Spinal cord (tissue), 10 donors: ENCODE measurements at places on chromosomes 16 and 17. TPM values are rescaled to one million over a fixed set of nuclear protein-coding genes. Genes with fewer than 3 reads are reported as not detected.

GRCh38 chr17:4502466-4503154 lies 3.9 kb downstream of the SPNS2 start:
- H3K36me3 ChIP-seq, result peaks cover 14% of the 10 kb centered on the region
- peaks cover 84% of the 10 kb centered on the region for H3K4me1 ChIP-seq
- peaks cover 19% of the 10 kb centered on the region for H3K27me3 ChIP-seq
- no peak overlapping the region for H3K27ac ChIP-seq

GRCh38 chr16:89873109-89873971 lies at the start of gene TCF25:
TCF25 (plus strand) TSS chr16:89873592; CDS start chr16:89873668, 76 bp downstream.
- peak within 1 kb of the TSS; percentile 93 for H3K4me3 ChIP-seq
- DNase-seq, result peak; percentile 88
- H3K36me3 ChIP-seq, result peaks cover 30% of the 10 kb centered on the region
- peak within 1 kb of the TSS; percentile 100 for H3K27ac ChIP-seq
- H3K4me1 ChIP-seq, result peaks cover 21% of the 10 kb centered on the region
- no peaks in the 10 kb centered on the region for H3K27me3 ChIP-seq

DNA sequence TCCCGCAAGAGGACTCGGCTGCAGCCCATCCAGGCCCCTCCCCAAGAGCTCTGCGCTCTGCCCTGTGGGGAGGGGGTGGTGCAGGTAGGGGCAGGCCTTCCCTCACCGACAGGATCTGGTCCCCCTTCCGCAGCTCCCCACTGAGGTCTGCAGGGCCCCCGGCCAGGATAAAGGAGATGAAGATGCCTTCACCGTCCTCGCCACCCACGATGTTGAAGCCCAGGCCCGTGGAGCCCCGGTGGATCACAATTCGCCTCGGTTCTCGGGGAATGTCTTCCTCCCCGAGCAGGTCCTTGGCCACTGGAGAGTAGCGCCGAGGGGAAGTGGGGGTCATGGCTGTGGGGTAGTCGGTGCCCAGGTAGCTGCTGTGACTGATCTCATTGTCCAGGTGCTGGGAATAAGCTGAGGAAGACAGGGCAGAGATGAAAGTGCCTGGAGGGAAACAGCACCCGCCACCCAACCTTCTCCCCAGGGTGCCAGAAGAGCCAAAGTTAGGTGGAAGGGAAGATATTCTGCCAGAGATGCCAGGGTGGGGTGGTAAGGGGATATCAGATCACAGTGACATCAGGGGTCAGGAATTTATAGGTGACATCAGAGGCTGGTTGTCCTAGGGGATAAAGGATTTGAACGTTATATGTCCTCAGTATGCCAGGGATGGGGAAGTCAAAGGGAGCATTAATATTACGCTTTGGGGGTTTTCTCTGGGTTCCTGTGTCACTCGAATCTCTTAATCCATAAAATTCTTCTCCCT lies 17.7 kb upstream of the ASGR1 start:
- H3K4me1 ChIP-seq, result no peaks in the 10 kb centered on the region
- no peak overlapping the region for H3K4me3 ChIP-seq
- H3K36me3 ChIP-seq, result peaks cover 83% of the 10 kb centered on the region
- no peak for DNase-seq

DNA sequence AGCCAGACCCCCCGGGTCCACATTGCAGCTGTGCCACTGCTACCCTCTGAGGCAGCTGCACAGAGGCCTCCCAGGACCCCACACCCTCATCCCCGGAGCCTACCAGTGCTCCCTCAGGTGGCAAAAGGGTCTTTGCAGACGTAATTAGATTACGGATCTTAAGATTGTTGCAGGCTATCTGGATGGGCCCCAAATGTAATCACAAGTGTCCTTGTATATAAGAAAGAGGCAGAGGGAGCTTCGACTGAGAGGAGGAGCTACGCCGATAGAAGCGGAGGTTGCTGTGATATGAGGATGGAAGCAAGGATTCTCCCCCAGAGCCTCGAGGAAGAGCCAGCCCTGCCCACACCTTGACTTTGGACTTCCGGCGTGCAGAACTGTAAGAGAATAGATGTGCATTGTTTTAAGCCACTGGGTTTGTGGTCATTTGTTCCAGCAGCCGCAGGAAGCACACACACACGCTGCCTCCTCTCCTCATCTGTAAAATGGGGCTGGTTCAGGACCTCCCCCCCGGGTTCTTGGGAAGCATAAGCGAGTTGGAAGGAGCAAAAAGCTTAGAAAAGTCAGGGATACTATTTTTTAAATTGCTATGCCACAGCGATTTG lies 10.5 kb upstream of the RAI1 start:
- no peak for DNase-seq
- no peak overlapping the region for H3K4me3 ChIP-seq
- peaks cover 19% of the 10 kb centered on the region for H3K4me1 ChIP-seq
- H3K27me3 ChIP-seq, result peaks cover under 1% of the 10 kb centered on the region
- H3K36me3 ChIP-seq, result no peaks in the 10 kb centered on the region
- H3K27ac ChIP-seq, result no peak overlapping the region

GRCh38 chr17:72733619-72734282 lies 358.7 kb downstream of the SLC39A11 start:
- H3K27me3 ChIP-seq, result no peaks in the 10 kb centered on the region
- no peak overlapping the region for H3K27ac ChIP-seq
- no peaks in the 10 kb centered on the region for H3K4me1 ChIP-seq
- no peak for DNase-seq

DNA sequence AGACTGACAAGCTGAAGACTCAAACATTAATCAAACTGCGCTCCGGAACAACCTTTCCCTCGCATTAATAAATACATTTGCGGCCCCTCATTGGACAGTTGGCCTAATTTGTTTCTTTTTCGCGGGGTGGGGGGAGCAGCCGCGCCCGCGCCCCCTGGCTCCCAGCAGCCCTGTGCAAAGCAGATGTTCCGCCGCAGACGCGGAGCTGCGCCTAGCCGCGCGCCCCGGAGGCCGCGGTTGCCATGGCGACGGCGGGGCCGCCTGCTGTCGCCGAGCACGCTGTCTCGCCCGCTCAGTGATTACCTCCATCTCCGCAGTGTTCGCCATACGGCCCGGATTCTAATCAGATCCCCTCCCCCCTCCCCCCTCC lies 25.5 kb downstream of the COPZ2 start:
- H3K4me1 ChIP-seq, result peaks cover 40% of the 10 kb centered on the region
- no peaks in the 10 kb centered on the region for H3K27me3 ChIP-seq
- H3K27ac ChIP-seq, result no peak overlapping the region
- no peak for DNase-seq

DNA sequence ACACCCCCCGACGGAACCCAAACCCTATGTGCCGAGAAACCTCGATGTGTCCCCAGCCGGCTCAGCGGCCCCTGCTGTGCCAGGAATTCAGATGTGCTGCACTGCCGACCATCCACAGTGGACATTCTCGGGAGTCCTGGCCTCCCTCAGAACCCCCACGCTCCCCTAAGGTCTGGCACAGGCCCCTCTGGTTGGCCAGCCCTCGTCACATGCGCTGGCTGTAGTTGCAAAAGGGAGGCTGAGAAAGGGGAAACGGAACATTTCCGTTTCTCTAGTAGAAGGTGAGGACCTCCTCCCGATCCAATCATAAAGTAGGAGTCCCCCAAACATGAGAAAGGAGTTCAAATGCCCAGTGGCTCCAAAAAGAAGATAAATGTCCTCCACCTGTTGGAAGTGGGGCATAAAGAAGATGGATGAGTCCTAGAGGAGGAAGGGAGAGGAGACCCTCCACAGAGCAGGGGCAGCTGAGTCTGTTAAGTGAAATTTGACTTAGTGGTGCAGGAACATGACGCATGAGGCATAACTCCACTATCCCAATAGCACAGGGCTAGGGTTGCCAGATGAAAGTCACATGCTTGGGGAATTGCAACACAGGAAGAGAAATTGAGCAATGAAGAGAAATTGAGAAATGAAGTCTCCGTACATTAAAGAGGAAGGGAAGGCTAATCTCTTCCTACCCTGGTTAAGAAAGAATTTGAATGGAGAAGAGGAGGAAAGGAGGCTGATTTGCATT lies 49.3 kb upstream of the WSB1 start:
- H3K27ac ChIP-seq, result peak overlapping the region; percentile 33
- H3K4me3 ChIP-seq, result no peak overlapping the region
- no peak for DNase-seq
- no peaks in the 10 kb centered on the region for H3K36me3 ChIP-seq

- DNase-seq, result no peak
- H3K4me3 ChIP-seq, result no peak overlapping the region
- H3K36me3 ChIP-seq, result no peaks in the 10 kb centered on the region
- H3K4me1 ChIP-seq, result peaks cover 16% of the 10 kb centered on the region
Measured at GRCh38 chr16:66840883-66841282, 3.3 kb upstream of the CA7 start.

GRCh38 chr17:19805006-19805405 lies 56.9 kb upstream of the ALDH3A1 start:
- no peak for DNase-seq
- H3K4me3 ChIP-seq, result no peak overlapping the region
- peaks cover 29% of the 10 kb centered on the region for H3K36me3 ChIP-seq
- no peaks in the 10 kb centered on the region for H3K4me1 ChIP-seq
- no peaks in the 10 kb centered on the region for H3K27me3 ChIP-seq

DNA sequence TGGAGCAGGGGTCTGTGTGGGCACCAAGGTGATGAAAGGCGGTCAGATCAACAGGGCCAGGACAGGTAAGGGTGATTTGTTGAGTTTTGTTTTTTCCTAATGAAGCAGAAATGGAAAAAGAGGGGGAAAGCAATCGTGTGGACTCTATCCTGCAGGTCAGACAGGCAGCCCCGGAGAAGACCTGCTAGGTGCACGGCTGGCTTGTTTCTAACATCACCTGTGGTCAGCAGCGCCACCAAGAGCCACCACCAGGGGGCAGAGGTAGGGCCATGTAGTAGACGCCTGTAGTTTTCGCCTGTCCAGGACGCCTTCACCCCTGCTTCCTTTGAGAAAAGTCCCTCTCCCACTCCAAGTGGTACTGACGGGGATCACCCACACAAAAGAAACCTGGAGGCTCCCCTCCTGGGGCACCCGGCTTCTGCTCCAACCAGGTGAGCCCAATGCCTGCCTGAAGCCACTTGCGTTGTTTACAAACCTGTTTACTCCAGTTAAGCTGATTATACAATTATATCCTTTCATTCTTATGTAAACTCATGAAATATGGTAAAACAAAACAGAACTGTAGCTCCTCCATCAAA lies 54.2 kb upstream of the SEC14L1 start:
- H3K27ac ChIP-seq, result no peak overlapping the region
- DNase-seq, result peak; percentile 89
- H3K4me3 ChIP-seq, result no peak overlapping the region
- peaks cover 12% of the 10 kb centered on the region for H3K36me3 ChIP-seq
- no peaks in the 10 kb centered on the region for H3K27me3 ChIP-seq

GRCh38 chr16:79250502-79251098 lies 349.9 kb downstream of the MAF start:
- no peak overlapping the region for H3K27ac ChIP-seq
- H3K27me3 ChIP-seq, result no peaks in the 10 kb centered on the region
- H3K36me3 ChIP-seq, result no peaks in the 10 kb centered on the region

GRCh38 chr16:85514598-85515318 lies 98.4 kb upstream of the GSE1 start:
- H3K4me1 ChIP-seq, result peaks cover 62% of the 10 kb centered on the region
- no peak overlapping the region for H3K4me3 ChIP-seq
- no peaks in the 10 kb centered on the region for H3K36me3 ChIP-seq
- DNase-seq, result peak; percentile 52
- no peaks in the 10 kb centered on the region for H3K27me3 ChIP-seq

DNA sequence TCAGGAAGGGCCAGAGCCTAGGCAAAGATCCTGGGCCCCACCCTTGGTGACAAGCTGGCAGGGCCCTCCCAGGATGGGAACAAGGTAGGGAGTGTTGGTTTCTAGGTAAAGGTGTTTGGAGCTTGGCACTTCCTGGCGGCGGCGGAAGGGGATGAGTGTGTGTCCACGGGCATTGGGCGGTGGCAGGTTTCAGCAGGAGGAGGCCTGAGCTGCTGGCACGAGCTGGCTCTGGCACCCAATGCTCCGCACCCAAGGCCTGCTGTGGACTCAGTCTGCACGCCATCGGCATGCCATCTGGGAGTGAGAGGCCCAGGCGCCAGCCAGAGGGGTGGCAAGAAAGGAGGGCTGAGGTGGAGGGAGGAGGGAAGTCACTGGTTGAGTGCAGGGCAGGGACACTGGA lies 46.9 kb upstream of the TAC4 start:
- no peaks in the 10 kb centered on the region for H3K36me3 ChIP-seq
- no peak overlapping the region for H3K4me3 ChIP-seq
- H3K27ac ChIP-seq, result no peak overlapping the region
- peaks cover 62% of the 10 kb centered on the region for H3K27me3 ChIP-seq

DNA sequence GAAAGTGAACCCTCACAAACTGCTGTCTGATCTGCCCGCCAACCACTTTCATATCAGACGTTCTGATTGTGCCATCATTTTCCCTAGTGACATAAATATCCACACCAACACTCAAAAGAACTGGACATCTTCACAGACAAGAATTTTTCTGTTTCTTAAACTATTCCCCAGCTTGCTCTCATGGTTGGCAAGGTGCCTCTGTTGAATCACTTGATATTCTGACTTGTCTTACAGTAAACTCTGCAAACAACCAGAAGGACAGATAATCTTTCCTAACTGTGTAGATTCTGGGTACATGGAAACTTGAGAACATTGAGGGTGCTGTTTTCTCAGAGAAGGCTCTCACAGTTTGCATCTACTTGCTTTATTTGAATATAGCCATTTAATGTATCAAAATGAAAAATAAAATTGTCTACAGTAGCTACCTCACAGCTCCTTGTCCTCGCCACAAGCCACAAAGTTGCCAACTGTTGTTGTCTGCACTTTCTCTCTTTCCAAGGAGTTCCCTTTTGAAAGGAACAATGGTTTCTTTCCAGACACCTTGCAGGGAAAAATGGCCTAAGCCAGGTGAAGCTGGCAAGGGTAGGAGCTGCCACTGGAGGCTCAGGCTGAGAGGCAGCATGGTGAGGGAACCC lies 46.0 kb upstream of the ADAMTS18 start:
- no peaks in the 10 kb centered on the region for H3K4me1 ChIP-seq
- H3K27me3 ChIP-seq, result no peaks in the 10 kb centered on the region
- no peak overlapping the region for H3K27ac ChIP-seq
- DNase-seq, result no peak
- H3K36me3 ChIP-seq, result no peaks in the 10 kb centered on the region

DNA sequence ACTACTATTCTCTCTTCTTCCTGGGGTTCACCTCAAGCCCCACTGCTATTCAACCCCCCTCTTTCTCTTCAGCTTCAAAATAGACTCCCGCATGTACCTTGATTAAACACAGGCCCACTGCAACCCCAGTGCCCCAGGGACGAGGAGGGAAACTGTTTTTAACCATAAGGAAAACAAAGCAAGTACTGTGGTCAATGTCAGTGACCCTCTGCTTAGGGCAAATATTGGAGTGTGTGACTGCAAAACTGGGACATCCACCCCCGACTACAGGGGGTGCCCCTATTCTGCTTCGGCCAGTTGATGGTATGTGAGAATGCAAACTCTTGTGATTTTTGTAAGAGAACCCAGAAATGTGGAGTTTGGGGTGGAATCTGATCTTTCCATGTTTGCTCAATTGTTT lies 9.5 kb upstream of the PNPO start:
- H3K27ac ChIP-seq, result no peak overlapping the region
- no peak overlapping the region for H3K4me3 ChIP-seq
- no peak for DNase-seq
- H3K4me1 ChIP-seq, result peaks cover 5% of the 10 kb centered on the region
- peaks cover 29% of the 10 kb centered on the region for H3K36me3 ChIP-seq

- H3K27me3 ChIP-seq, result no peaks in the 10 kb centered on the region
- H3K27ac ChIP-seq, result no peak overlapping the region
- DNase-seq, result no peak
- no peaks in the 10 kb centered on the region for H3K4me1 ChIP-seq
Measured at GRCh38 chr17:72254808-72255449, 134.1 kb downstream of the SOX9 start.

Gene ZNF385C
- polyA plus RNA-seq, result 7.3 TPM

Gene GABARAPL2
- polyA plus RNA-seq, result 352 TPM

Gene CCL7
- not detected for polyA plus RNA-seq

Gene CDRT15L2
- not detected for polyA plus RNA-seq

Gene HIGD1B
- polyA plus RNA-seq, result 11.4 TPM

Gene KRT32
- polyA plus RNA-seq, result not detected

Gene CNGB1
- polyA plus RNA-seq, result 3.3 TPM
